Metanephros (tissue), 2 donors: ENCODE measurements at places on chromosomes 1 and 21. TPM values are rescaled to one million over a fixed set of nuclear protein-coding genes. Genes with fewer than 3 reads are reported as not detected.

Gene DAB1
- 2.8 TPM for total RNA-seq

Gene FHAD1
- 3.2 TPM for total RNA-seq

Gene RGS4
- 4.5 TPM for total RNA-seq

Gene OPTC
- not detected for total RNA-seq

Gene FCRL1
- 2.2 TPM for total RNA-seq

Gene GJA4
- total RNA-seq: 18.5 TPM

Gene ZZZ3
- 124 TPM for total RNA-seq

Gene LRRC8C
- total RNA-seq: 6.5 TPM

Gene DCST2
- total RNA-seq: 0.53 TPM

Gene NPR1
- total RNA-seq: 61.4 TPM

Gene OR6K3
- not detected for total RNA-seq

Gene PROX1
- 8.2 TPM for total RNA-seq

Gene RPE65
- not detected for total RNA-seq

Gene VANGL2
- 15.5 TPM for total RNA-seq

Gene ALPL
- total RNA-seq: 17.4 TPM

Gene FGR
- 10.9 TPM for total RNA-seq

Gene OR2L8
- not detected for total RNA-seq

Gene TNNI3K
- total RNA-seq: 0.99 TPM

Gene THEM4
- total RNA-seq: 18.5 TPM

Gene CELA3B
- not detected for total RNA-seq

Gene DRAXIN
- 0.93 TPM for total RNA-seq

Gene SMYD2
- total RNA-seq: 24.7 TPM

Gene ATAD3C
- total RNA-seq: 5.8 TPM

Gene CAMK2N1
- 24.1 TPM for total RNA-seq

Gene LINGO4
- total RNA-seq: 0.47 TPM

Gene OVAAL
- not detected for total RNA-seq

Gene S100A8
- 89.2 TPM for total RNA-seq

Gene KRTAP13-2
- not detected for total RNA-seq

Gene DNAJC11
- total RNA-seq: 47.0 TPM
